ENCODE measurements at places on chromosomes 7 and 10.

DNA sequence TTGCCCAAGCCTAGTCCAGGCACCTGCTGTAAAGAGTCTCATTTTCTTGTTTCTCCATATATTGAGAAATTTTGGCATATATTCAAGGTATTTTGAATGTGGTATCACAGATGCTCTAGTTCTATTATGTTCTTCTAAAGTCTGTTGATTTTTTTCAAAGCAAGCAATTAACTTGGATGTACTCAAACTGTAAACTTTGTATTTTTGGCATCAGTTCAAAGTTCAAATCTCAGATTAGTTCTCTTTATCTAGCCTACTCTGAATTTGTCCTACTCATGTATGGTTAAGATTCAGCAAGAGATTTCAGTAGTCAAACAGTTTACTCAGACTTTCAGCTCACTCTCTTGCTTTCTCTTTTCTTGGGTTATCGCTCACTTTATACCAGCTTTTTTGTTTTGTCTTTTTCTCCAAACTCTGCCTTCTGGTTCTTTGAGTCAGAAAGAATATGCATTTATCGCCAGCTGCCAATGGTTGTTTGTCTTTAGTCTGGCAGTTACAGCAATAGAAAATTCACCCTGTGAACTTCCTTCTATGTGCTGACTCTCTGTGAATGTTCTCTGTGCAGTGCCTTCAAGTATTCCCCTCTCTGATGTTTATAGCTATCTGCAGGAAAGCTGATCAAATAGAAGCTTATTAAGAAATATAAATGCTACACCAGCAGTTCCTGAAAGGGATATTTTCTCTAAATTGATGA lies 56.0 kb downstream of the ANKRD7 start:
- DNase-seq = no peak

- no peak for DNase-seq
Measured at GRCh38 chr7:21911341-21911875, 34.3 kb downstream of the CDCA7L start.

DNA sequence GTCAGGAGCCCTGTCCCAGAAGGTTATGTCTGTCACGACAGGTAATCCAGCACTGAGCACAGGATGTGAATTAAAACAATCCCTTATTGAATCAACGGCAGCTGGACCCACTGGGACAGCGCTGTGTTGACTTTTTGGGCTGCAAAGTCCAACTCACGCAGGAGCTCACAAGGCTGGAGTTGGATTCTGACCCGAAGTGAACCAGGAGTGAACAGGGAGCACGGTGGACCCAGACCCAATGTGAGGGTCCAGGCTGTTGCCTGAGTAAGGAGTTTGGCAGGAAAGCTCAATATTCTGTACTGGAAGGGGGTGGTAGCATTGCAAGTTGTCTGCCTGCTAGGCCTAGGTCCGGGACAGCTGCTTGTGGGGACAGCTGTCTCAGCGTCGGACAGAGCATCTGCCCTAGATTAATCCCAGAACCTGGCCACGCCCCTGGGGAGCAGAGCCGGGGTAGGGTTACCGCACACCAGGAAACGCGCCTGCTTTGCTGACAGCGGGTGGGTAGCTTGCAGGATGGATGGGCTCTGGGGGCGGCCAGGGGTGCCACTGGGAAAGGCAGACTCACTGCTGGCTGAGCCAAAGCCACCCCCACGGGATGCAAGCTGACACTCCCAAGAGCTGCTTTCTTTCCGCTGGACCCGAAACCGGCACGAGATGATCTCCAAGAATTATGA lies 24.0 kb downstream of the COL26A1 start:
- DNase-seq = no peak

- no peak for DNase-seq
Measured at GRCh38 chr10:120177330-120177729, 279.7 kb upstream of the PLPP4 start.

DNA sequence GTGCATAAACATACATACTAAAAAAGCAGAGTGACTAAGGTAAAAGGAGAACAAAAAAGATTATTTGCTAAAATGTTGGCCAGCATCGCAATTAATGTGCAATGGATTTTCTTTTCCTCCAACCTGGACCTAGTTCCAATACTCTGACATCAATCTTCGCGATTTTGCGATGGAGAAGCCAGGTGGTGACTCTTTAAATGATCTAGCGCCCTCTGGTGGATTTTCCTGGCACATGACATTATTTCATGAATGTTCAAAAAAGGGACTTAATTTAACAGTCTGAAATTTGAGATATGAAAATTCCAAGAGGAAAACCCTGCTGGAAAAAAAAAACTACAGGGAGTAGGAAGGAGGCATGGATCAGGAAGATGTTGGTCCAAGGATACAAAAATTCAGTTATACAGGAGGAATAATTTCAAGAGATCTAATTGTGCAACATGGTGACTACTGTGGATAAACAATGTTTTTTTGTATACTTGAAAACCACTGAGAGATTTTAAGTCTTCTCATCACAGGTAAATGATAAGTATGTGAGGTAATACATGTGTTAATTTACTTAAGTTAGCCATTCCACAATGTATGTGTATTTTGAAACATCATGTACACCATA lies 4.3 kb upstream of the KCNMA1 start:
- DNase-seq = peak; percentile 32

DNA sequence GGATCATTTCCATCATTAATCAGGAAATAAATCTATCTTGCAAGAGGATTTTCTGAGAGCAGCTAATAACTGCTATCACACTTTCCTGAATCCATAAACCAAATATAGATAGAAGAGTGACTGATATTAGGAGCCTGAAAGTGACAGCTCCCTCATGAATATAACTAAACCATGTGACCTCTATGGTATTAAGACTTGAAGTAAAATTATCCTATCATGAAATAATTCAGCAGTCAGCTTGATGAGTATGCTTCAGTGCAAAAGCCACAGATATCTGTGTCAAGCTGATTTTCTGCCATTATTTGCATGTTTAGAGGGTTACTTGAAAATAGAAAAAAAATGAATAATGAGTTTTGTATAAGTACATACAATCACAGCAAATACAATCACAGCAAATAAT lies 80.1 kb upstream of the PPP1R3A start:
- DNase-seq = no peak
